Activated CD4-positive, alpha-beta T cell treated with anti-CD3 and anti-CD28 coated beads for 1 hour (primary cell): ENCODE measurements at places on chromosomes 7 and 10.

DNA sequence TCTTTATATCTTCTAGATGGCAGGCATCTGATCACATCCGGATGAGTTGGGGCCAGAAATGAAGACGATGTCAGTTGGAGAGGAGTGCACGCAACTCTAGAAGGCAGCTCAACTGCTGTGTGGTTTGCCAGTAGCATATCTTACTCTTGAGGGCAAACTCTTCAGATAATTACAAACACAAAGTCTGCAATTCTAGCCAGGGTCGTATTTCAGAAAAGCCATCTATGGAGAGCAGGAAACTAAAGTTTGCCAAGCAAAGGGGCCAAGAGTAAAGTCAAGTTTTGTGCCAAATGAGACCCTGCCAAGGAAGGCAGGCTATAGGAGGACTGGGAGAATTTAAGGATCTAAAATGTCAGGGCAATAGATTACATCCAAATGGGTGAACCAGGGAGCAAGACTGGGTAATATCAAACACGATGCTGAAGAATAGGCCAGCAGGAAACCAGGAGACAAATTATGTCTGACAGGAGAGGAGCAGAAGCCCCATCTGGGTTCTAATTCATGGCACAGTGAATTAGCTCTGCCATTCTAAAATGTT, 312.5 kb upstream of the SEMA3C start:
- DNase-seq = no peak

- DNase-seq = peak; percentile 93
These were observed at the start of gene PPP2R2D for GRCh38 chr10:131900350-131901152. Gene PPP2R2D, plus strand, starts transcription at chr10:131901008. Its CDS starts 141 bp downstream, at chr10:131901149.

DNA sequence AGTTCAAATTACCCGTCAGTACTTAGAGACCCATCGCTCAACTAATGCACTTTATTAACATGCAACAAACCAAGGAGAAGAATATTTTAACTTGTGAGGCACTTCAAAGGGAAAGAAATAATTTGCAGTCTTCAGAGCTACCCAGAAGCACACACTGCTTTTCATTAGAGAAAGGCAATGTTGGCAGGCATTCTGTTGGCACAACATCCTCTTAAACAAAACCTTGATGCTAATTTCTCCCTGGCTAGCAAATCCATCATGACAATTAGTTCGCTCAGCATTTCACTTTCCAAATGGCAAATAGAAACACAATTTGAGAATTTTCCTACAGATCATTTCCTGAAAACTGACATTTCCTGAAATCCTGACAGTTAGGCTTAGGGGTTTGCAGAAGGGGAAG, 155.6 kb upstream of the FAM13C start:
- DNase-seq = no peak

DNA sequence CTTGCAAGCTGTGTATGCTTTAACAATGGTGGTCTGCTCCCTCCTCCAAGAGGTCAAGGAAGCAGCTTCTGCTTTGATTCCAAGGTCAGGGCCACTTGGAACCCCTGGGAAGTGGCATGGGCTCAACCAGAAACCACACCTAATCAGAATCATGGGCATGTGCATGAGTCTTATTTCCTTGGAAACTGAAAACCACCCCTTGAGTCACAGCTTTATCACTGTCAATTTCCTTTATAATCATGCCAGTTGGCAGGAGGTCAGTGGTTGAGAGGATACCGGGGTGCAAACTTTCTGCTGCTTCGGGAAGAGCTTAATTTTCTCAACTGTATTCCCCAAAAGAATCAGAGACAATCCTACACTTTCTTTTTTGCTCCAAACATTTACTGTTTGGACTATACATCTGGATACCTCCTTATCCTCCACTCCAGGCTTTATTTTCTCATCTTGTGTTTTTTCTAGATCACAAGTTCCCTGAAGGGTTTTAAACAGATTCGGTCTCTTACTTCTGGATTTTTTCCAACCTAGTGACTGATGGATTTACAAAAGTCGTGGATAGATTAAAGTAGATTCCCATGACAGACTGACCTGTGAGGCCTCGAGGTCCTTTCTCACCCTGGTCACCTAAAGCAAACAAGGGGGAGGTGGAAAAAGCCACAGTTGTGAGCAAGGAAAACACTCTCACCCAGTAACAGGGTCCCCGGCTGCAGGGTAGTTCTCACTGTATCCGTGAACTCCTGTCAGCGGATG, 36.0 kb downstream of the COL17A1 start:
- no peak for DNase-seq

DNA sequence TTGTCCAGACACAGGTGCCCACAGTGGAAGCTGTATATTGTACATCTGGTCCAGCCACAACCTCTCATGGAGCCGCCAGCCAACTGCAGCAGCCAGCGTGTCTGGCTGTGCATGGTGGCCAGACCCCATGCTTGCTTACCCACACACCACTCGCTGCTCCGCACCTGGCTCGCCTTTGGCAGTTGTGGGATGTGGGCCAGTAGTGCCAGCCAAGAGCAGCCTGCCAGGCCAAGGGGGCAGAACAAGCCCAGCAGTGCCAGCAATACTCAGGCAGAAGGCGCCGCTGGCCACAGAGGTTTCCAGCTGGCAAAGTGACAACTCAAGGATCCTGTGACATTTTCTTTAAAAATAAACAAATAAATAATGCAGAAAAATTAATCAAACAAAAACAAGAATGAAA, 11.7 kb upstream of the TMEM243 start:
- no peak for DNase-seq

DNA sequence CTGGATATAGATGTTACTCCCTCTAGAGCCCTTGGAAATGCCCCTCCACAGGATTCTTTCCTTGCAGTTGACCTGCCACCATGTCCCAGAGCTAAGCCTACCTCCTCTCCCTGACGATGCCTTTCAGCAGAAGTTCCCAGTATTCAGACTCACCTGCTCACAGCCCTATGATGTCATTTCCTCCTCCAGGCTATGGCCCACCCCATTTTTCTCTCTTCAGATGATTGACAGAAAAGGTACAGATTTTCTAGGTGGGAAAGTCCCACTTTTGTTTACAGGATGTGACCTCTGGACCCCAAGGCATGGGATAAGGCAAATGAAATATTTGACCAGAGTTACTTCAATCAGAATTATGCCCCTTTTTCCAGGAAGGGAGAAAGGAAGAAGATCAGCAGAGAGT, 280.2 kb upstream of the PHYHIPL start:
- no peak for DNase-seq

DNA sequence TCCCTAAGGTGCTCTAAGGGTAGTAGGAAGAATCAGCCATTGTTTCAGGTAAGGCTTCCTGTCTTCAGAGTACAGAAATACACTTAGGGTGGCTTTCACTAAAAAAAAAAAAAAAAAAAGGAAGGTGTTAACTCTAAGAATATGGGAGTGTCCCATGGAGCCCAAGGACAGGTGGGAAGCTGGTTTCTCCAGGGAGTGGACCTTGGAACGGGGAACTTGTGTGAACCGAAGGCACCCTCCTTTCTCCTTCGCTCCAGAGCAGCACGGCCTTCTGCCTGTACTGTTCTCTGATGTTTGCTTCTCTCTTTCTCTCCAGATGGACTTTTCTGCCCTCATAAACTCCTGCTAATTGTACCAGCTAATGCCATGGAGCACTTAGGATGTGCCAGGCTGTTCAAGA, 6.2 kb downstream of the OPALIN start:
- DNase-seq = no peak

GRCh38 chr10:114665406-114665805, 7.3 kb upstream of the ABLIM1 start:
- DNase-seq = no peak

GRCh38 chr7:87416682-87417587, 58.5 kb downstream of the ABCB4 start:
- peak; percentile 43 for DNase-seq

DNA sequence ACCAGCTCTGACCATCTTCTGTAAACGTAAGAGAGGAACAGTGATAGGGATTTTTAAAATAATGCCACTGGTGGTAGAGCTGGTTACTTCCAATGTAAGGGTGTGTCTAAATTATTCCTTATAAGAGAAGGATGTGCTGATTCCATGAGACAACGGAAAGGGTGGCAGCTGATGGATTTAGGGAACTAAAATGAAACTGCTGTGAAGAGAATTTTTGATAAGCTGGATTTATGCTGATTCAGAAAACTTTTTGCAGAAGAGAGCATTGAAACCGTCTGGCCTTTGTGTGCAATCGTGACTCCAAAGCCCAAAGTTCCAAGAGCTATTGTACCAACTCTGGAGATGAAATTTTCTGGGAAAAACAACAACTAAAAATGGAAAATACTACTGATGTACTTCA, 301.0 kb downstream of the PRPF18 start:
- DNase-seq = no peak

DNA sequence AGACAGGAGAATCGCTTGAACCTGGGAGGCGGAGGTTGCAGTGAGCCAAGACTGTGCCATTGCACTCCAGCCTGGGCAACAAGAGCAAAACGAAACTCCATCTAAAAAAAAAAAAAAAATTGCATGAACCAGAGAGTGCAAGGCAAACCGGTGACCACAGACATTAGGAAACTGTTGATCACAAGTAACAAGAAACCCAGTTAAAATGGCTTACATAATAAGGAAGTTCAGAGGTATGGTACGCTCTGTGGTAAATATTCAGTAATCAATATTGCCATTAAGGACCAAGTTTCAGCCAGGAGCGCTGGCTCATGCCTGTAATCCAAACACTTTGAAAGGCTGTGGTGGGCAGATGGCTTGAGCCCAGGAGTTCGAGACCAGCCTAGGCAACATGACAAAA, 9.2 kb upstream of the NT5C2 start:
- DNase-seq = no peak

DNA sequence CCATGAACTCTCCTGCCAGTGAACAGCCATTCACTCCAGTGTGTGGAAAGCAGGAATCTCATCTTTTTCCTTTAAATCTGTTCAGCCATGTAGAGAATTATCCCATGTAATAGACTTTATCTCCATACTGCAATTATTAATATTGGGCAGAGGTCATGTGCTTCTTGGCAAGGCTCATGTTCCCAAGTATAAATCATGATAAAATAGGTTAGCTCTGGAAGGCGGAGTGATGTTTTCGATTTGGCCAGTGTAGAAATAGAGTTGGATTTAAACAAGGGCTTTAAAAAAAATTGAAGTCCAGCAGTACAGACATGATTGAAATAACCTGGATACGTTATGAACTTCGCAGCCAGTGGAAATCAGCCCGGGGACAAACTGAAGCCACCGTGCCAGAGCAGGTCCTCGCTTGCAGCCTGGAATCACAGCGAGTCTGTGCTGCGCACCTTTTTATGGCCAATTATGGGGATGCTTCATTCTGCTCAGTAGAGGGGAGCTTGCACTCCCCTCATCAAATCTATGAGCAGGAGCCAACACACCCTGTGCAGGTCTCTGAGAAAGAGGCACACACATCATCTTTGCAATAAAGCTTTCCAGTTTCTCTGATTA, 654.0 kb upstream of the MKI67 start:
- no peak for DNase-seq

DNA sequence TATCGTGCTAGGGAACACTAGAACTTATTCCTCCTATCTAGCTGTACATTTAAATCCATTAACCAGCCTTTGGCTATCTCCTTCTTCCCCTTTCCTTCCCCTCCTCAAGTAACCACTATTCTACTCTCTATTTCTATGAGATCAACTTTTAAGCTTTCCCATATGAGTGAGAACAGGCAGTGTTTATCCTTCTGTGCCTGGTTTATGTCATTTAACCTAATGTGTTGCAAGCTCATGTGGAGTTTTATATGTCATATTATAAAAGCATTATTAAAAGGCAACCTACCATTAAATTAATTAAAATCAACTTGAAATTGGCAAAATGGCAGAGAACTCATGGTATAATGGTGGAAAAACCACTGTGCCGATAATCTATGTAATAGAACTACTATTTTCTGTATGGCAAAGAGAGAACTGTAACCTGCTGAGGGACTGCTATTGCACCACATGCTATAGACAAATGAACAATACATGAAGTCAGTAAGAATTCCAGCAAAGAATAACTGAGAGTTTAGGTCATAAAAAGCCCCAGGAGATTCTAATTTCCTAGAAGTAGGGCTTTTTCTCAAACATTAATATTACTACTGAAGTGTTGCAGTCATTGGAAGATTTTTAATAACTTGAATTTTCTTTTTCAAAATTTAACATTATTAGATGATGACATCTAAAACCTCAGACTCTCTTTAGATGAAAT, 81.8 kb downstream of the LRRN3 start:
- no peak for DNase-seq

DNA sequence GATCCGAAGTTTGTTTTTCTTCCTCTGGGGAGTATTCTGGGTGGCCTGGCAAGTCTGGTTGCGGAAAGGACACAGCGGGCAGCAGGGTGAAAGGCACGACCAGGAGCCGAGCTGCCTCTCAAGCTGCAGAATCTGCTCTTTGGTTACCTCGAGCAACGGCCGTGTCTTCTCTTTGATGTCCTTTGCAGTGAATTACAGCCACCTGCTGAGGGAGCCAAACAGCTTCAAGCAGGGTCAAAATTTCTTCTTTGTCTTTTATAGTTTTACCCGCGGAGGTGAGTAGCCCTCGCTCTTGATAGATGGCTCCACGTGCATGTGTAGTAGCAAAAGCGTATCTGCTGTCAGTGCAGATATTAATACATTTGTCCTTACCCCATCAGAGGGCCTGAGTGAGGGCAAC, 177.3 kb upstream of the MBL2 start:
- no peak for DNase-seq

DNA sequence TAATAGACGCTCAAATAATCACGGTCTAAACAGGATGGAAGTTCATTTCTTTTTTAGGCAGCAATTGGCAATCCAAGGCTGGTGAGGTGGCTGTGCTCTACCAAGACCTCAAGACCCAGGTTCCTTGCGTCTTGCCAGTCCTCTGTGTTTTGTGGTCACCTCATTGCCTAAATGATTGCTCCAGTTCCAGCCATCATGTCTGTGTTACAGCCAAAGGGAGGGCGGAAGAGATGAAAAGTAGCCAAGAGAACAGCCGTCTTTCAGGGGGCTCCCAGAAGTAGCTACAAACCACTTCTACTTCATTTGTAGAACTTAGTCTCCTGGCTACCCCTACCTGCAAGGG, 19.2 kb upstream of the C10orf67 start:
- DNase-seq = no peak

DNA sequence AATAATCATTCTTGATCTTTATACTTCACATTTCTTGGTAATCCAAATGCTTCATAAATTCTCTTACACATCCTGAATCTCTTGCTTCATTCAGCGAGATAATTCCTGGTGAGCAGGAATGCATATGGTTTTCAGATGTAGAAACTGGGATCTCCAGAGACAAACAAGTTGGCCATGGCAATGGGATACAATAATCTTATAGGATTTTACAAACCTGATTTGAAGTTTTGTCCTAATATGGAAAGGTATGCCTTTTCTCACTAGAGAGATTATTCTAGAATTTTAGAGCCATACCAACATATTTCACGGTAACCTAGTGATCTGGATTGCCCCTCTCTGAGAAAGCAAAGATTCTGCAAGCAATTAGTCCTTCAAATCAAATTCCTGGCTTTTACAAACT, 13.1 kb upstream of the TRDMT1 start:
- no peak for DNase-seq

- no peak for DNase-seq
These were observed 33.1 kb downstream of the VPS50 start for GRCh38 chr7:93265220-93265619.

- no peak for DNase-seq
These were observed 105.7 kb downstream of the GRB10 start for GRCh38 chr7:50676740-50677637.
